ENCODE measurements at places on chromosomes 11 and 22.

GRCh38 chr11:133149698-133150097 is 382.6 kb downstream of the OPCML start:
- DNase-seq: no peak

- no peak for DNase-seq
Measured at GRCh38 chr11:2348986-2349385, 28.1 kb upstream of the CD81 start.

- DNase-seq: no peak
Measured at GRCh38 chr11:10374386-10374785, 69.5 kb downstream of the ADM start.

DNA sequence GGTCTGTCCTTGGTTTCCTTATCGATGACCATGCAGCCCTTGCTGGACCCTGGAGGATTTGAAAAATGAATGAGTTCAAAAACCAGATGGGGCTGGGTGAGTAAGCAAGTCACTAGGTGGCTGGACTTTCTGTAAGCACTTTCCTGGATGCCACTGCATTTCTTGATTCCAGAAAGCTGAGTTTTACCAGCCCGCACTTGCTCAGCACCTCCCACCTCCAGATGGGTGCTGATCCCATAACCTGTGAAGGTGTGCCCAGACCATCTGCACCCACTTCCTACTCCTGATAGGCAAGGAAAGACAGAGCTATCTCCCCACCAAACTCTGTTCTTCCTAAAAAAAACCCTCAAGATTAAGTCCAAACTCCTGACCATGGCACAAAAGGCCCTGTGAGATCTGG is 21.1 kb downstream of the ASCC2 start:
- no peak for DNase-seq

DNA sequence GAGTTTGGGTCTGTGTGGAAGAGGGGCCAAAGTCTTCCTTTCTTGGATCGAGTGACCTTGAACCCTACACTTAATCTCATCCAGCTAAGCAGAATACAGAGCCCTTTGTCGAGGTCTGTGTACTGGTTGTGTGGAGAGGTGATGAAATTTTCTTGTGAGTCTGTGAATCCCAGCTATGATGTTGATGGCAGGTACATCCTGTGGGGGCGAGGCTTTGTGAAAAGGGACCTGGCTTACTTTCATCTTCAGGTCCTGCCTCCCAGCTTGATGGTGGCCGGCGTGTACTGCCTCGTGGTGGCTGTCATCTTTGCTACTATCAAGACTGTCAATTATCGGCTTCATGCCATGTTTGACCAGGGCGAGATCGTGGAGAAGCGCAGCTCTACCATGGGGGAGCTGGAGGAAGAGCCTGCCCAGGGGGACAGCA is 1.0 kb downstream of the PCNX3 start:
- DNase-seq: no peak

DNA sequence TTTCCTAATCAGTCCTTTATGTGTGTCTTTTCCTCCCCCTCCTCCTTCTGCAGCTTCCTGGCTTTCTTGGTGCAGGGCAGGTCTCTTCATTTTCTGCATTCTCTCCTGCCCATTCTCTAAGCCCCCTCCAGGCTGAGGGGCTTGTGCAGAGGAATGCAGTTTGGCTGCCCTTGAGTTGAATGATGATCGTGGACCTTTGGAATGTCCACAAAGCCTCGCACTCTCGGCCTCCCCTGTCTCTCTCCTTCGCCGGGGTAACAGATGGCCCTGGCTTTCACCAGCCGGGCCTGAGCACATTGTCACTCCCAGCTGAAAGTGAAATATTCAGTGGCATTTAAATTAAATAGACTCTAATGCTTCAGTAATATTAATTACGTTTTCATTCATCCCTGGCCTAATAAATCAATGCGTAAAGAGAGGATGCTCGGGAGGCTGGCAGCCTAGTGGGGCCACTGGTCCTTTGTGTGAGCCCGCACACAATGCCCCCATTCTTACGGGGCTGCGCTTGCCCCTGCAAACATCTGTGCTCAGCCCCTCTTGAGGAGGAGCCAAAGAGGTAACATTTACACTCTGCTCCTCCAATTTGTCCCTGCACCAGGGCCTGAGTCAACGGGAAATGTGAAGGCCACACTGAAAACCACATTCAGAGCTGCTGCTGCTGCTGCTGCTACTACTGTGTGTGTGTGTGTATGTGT is 64.9 kb upstream of the PAX6 start:
- DNase-seq: no peak

GRCh38 chr11:112558691-112559090 is 298.0 kb upstream of the PLET1 start:
- DNase-seq: no peak

DNA sequence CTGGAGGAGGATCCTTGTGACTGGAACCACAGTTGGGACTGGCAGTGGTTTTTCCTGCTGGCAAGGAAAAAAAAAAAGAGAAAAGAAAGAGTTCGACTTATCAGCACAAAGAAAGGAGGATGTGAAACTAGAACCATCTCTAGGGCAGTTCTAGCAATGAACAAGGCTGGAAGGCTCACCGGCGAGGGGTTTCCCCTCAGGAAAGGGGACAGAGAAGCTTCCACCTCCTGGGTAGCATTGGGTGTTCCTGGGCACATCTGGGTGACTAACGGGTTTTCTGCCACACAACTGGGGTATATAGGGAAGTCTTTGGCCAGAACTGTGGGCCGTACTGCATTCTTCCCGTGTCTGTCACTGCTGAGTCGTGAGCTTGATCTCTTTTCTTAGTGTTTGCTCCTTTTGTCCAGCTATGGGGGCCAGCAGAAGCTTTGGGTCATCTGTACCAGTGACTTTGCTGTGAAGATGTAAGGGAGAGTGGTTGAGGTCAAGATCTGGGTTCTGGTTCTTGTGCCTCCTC is 109.4 kb upstream of the OR4B1 start:
- no peak for DNase-seq

- no peak for DNase-seq
Measured at GRCh38 chr11:112785149-112785548, 176.1 kb upstream of the NCAM1 start.

- no peak for DNase-seq
Measured at GRCh38 chr22:27331526-27332281, 469.9 kb downstream of the MN1 start.

DNA sequence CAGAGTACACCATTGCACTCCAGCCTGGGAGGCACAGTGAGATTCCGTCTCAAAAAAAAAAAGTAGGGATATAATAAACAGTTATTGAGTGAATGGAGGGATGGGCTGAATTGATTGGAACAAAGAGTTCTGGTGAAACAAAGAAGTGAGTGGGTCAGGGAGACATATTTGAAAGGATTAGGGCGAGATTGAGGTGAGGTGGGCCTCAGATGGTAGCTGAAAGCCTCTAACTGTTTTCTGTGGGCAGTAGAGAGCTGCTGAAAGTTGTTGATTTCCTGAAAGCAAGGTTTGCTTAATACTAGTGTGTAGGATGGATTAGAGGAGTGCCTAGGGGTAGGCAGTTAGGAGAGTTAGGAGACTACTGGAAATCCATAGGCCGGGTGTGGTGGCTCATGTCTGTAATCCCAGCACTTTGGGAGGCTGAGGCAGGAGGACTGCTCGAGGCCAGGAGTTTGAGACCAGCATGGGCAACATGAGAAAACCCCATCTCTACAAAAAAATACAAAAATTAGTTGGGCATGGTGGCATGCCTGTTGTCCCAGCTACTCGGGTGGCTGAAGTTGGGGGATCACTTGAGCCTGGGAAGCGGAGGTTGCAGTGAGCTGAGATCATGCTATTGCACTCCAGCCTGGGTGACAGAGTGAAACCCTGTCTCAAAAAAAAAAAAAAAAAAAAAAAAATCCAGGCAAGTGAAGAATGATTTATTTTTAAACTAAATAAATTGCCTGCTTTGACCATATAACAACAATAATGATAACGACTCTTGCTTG is 41.4 kb upstream of the PTPRJ start:
- DNase-seq: no peak

GRCh38 chr11:34250211-34250610 is 107.6 kb downstream of the ABTB2 start:
- DNase-seq: no peak

DNA sequence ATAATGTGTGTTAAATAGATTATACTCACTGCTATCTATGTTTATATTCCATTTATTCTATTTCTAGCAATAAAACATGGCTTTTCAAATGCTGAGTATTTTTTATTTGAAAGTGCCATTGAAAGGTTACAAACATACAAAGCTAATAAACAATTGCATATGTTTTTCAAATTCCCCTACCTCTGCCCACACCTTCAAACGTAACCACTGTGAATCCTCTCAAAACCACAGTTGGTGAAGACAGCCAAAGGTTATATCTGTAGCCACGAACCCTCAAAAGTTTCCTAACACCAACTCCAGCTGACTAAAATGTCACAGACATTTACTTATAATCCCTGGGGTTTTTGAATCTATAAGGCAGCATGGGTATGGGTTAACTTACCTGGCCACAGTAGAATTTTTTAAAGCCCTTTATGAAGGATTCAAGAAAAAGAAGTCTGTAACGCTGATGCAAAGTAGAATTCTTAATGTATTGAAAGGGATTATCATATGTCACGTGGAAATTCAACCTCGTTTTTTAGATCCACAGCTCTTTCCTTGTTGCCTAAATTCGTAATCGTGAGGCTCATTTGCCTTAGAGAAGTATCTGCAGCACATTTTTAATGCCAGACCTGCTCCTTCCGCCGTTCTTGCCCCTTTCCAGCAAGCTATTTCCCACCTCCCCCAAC is 122.5 kb upstream of the ZC3H12C start:
- DNase-seq: no peak

GRCh38 chr11:117519170-117519569 is 191.5 kb downstream of the CEP164 start:
- DNase-seq: no peak

- no peak for DNase-seq
Measured at GRCh38 chr22:46937185-46937584, 174.7 kb downstream of the TBC1D22A start.

DNA sequence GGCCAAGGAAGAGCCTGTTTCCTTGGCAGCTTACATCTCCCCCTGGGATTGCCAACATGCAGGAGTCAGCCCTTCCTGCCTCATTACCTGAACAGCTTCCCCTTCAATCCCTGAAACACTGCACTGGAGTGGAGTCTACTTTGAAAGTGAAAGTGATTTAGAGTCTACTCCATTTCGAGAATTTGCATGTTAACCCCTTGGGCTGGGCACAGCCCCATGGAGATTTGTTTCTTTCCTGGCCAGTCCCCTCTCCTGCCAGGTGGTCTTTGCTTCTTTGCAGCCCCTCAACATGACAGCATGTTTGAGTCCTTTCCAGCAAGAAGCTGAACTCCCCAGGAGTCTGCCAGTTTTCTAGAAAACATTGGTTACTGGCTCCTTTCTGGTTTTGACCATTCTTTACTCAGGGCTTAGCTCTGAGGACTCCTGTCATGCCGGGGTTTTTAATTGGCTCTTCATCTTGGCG is 59.9 kb downstream of the TRAF6 start:
- DNase-seq: no peak

Measured in activated gamma-delta T cell treated with anti-CD3 and anti-CD28 coated beads, Interleukin-2, amount 50 U/mL, for 16 hours (primary cell).